ENCODE measurements at places on chromosomes 13 and 19.

DNA sequence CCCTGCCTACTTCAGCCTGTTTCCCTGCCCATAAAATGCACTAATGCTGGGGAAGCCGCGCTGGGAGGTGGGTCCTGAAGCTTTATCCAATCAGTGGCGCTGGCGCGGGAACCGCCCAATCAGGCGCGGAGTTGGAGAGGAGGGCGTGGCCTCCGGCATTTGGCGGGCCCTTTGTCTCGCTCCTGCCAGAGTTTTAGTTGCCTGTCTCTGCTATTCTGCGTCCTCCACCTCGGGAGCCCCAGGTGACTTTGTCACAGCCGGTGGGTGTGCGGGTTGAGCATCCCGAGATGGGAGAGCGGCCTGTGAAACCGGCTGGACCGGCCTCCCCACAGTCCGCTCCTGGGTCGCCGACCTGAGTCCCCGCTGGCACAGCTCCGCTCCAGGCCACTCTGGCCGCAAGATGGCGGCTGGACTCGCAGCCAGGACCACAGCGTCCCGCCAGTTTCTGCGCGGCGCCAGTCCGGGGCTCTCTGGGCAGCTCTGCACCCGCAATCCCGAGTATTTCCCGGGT, 30.7 kb upstream of the ZNF429 start:
- DNase-seq: peak; percentile 85

- no peak for DNase-seq
These were observed 97.9 kb downstream of the DLEU7 start for GRCh38 chr13:50745542-50746115.

DNA sequence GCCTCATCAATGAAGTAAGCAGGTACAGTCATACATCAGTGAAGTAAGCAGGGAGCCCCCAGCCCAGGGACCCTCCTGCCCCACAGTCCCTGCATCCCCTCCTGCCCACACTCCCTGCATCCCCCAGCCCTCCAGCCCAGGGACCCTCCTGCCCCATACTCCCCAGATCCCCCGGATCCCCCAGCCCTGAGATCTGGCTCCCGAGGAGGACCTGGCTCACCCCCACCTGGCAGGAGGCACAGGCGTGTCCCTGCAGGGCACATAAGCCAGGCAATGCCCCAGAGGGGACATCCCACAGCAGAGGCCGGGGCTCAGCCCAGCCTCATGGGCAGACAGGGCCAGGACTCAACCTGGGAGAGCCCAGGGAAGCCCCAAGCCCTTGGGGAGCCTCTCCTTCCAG, 53.6 kb upstream of the TPM4 start:
- no peak for DNase-seq

GRCh38 chr13:111962431-111962891, 104.5 kb upstream of the SOX1 start:
- DNase-seq: no peak

GRCh38 chr19:30317403-30317802, 54.8 kb upstream of the ZNF536 start:
- no peak for DNase-seq

DNA sequence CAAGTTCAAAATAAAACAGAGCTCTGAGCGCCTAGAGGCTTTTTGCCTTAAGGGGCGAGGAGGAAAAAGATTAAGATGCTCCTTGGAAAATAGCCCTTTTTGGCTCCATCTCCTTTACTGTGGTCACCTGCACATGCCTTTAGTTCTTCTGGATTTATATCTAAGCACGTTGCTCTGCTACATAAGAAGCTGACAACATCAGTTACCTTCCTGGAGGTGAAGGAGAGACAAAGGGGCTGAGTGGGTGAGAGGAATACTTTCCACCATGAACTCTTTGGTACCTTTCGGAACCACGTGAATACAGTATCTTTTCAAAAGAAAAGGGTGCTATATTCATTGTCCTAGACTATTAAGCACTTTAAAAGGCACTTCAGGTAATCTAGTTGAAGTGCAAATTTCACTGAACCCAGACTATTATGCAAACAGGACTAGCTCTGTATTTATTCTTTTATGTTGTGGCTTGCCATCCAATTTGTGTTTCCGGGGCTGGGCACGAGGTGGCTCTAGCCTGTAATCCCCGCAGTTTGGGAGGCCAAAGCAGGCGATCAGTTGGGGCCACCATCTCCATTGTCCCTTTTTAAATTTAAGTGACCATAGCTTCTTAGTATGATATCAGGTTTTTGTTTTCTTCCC, 201.5 kb downstream of the TM9SF2 start:
- no peak for DNase-seq

GRCh38 chr13:63408331-63409189, 1992.9 kb upstream of the PCDH20 start:
- no peak for DNase-seq

GRCh38 chr13:48709213-48709612, 55.5 kb downstream of the CYSLTR2 start:
- DNase-seq: no peak

GRCh38 chr19:11064831-11065303, 24.4 kb upstream of the LDLR start:
- DNase-seq: no peak

- DNase-seq: no peak
These were observed 51.4 kb upstream of the ITM2B start for GRCh38 chr13:48181482-48182145.

GRCh38 chr13:21580736-21581135, 23.2 kb downstream of the MICU2 start:
- no peak for DNase-seq

DNA sequence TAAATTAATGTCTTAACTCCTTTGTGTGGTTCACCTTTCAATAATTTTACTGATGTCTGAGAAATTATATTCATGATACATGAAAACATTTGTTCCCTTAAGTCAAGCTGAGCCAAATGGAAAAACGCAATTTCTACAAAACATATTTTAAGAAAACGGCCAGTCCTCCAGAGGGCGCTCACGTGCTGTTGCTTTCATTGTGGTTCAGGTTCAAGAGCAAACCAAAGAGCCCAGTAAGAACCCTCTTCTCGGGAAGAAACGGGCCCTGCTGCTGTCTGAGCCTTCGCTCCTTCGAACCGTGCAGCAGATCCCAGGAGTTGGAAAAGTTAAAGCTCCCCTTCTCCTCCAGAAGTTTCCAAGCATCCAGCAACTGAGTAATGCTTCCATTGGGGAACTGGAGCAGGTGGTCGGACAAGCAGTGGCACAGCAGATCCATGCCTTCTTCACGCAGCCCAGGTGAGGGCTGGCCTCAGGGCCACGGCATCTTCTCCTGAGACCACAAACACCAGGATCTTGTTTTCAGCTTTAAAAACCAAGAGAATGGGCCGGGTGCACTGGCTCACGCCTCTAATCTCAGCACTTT, 4.3 kb downstream of the FAAP24 start:
- peak; percentile 76 for DNase-seq

- peak; percentile 54 for DNase-seq
These were observed 25.5 kb downstream of the ELL start for GRCh38 chr19:18496167-18496979.

- no peak for DNase-seq
These were observed 36.1 kb upstream of the TMEM255B start for GRCh38 chr13:113722921-113723320.

DNA sequence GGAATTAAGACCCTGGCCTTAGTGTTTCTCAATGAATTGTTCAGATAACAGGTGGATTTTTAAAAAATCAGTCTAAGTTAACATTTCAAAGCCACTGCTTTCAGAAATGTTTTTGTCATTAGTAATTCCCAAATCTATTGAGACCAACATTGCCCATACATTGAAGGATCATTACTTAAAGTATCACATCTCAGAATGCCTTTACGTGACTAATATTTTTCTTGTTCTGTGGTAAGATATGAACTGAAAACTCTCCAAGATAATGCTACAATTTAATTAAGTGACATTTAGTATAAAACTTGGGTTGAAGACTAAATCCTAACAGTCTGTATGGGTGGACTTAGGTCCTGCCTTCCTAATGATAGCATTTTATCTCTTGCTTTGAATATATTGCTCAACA, 59.4 kb upstream of the POSTN start:
- no peak for DNase-seq

DNA sequence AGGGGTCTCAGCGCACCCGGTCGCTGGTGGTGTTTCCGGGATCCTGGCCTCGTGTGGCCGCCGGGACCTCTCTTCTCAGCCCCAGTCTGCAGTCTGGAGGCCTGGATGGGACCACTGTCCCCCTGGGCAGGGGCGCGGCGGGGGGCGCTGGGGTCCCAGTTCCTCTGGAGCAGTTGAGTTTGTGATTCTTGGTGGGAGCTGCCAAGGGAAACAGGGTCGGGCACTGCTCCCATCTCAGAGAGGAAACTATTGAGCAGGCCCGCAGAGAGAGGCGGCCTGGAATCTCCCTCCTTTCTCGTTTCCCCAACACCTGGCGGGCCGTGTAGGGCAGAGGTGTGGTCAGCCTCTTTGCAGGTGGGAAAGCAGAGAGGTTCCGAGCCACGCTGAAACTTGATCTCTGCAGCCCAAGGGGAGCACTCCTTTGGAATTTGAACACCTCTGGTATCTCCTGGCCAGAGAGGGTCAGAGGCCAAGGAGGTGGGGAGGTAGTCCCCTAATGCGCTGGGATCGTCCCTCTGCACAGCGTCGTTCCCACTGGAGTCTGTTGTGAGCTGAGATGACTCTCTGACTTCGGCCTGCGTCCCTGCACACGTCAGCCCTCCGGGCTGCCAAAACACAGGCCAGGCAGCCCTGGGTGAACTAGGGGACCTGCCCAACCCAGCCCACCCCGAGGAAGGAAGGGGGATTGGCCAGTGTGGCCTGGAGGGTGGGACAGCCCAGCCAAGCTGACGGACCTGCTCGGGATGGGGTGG, 741 bp downstream of the PLEKHF1 start:
- peak; percentile 53 for DNase-seq

- DNase-seq: peak; percentile 55
These were observed 690 bp downstream of the HCN2 start for GRCh38 chr19:590396-590745.

- peak; percentile 48 for DNase-seq
These were observed 17.4 kb downstream of the CAPN12 start for GRCh38 chr19:38726761-38727301.

- no peak for DNase-seq
These were observed 33.0 kb downstream of the KCTD4 start for GRCh38 chr13:45167611-45168554.

- no peak for DNase-seq
These were observed at the start of gene DMPK for GRCh38 chr19:45782162-45782691. Gene DMPK (minus strand): TSS chr19:45782490. CDS start chr19:45782352, 138 bp downstream.

- no peak for DNase-seq
These were observed 19.3 kb downstream of the ANKRD24 start for GRCh38 chr19:4201798-4202197.

DNA sequence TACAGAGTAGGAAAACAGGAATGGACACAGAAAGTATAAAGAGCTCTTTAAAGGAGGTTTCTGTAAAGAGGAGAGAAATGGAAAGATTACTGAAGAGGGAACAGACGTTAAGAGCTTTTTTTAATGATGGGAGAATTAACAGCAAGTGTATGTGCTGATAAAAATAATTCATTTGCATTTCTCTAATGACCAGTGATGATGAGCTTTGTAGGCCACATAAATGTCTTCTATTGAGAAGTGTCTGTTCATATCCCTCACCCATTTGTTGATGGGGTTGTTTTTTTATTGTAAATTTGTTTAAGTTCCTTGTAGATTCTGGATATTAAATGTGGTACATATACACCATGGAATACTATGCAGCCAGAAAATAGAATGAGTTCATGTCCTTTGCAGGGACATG, 40.0 kb downstream of the MYO16 start:
- no peak for DNase-seq

DNA sequence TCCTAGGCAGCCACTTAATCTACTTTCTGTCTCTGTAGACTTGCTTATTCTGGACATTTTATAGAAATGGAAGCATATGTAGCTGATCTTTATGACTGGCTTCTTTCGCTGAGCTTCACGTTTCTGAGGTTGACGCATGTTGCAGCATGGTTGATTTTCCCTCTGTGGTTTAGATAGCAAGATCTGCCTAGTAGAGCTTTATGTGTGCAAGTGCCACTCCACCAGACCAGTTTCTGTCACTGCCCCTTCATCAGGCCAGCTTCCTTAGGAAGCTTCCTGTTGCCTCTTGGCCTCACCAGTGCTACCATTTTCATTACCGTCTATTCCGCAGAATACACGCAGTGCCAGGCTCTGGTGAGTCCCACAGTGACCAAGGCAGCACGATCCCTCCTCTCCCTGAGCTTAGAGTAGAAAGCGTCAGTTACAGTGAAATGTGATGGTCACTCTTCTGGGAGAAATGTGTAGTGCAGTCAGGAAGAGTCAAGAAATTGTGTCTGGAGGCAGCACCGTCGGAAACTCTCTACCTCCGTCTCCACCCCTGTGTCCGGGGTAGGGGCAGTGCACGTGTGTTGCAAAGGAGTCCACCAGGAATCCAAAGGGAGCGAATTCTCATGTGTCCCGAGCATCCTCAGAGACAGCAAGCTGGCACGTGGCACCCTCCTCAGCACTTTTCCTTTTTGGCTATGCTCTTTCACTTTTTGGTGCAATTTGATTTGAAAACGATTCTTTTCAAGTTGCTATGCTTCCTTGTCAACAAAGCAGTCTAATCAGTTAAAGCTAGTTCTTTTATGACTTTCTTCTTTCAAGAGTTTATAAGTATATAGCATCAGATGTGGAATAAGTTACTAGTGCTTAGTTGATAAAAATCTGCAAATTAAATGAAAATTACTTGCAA, 45.4 kb upstream of the GPR183 start:
- DNase-seq: peak; percentile 53

DNA sequence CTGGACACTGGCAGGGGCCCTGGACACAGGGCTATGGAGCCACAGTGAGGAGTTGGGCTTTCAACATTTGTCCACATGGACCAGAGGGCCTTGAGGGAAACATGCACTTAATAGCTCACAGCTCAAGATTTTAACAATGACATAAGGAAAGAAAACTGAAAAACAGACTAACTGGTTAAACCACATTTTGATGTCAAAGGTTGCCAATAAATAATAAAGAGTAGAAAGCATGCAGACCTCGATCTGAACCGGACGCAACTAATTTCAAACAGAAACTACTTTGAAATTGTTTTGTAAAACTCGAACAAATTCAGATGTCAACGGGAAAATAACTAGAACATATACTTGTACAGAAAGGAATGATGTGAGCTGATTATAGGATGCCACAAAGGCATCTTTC, 15.5 kb upstream of the ZNF888 start:
- DNase-seq: no peak

DNA sequence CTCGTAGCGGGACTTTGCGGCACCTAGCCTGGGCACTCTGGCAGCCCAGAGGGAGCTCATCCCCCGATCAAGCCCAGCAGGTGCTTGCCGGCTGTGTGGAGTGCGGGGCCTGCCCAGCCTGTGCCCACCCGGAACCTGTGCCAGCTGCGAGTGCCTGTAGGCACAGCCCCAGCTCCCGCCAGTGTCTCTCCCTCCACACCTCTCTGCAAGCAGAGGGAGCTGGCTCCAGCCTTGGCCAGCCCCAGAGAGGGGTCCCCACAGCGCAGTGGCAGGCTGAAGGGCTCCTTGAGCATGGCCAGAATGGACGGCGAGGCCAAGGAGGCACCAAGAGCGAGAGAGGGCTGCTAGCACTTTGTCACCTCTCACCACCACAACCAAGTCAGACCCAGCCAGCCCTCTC, 55.5 kb upstream of the C1QTNF9B start:
- DNase-seq: no peak
